Activated naive CD4-positive, alpha-beta T cell treated with anti-CD3 and anti-CD28 coated beads, Interleukin-2, amount 50 U/mL, for 72 hours (primary cell): ENCODE measurements at places on chromosomes 16 and 17. TPM values are rescaled to one million over a fixed set of nuclear protein-coding genes. Genes with fewer than 3 reads are reported as not detected.

Gene TBC1D3C
- total RNA-seq = not detected

Gene CIBAR2
- not detected for total RNA-seq

Gene GPR142
- total RNA-seq = not detected

Gene KRT20
- total RNA-seq = not detected

Gene GINS2
- total RNA-seq = 73.6 TPM

Gene CLEC18B
- total RNA-seq = not detected

Gene TMED6
- total RNA-seq = 1.8 TPM

Gene DLX3
- 0.10 TPM for total RNA-seq

Gene DPEP1
- total RNA-seq = not detected

Gene DDX28
- total RNA-seq = 7.7 TPM

Gene VTN
- 0.34 TPM for total RNA-seq

Gene AURKB
- total RNA-seq = 319 TPM

Gene ADAD2
- not detected for total RNA-seq

Gene ARL17B
- 15.9 TPM for total RNA-seq

Gene ARMC7
- 9.9 TPM for total RNA-seq

Gene NETO2
- 7.3 TPM for total RNA-seq

Gene CDH13
- not detected for total RNA-seq

Gene BMERB1
- 5.8 TPM for total RNA-seq

Gene OMG
- 0.12 TPM for total RNA-seq

Gene NPIPB6
- 5.2 TPM for total RNA-seq

Gene OR1A1
- total RNA-seq = not detected

Gene EVI2A
- 22.0 TPM for total RNA-seq

Gene CDK5R1
- 12.4 TPM for total RNA-seq

Gene CTRB1
- total RNA-seq = not detected

Gene KRTAP4-3
- total RNA-seq = not detected

Gene XYLT1
- 4.6 TPM for total RNA-seq

Gene KRTAP2-1
- total RNA-seq = not detected

Gene LRRC37A
- total RNA-seq = 2.3 TPM

Gene NLE1
- total RNA-seq = 17.7 TPM

Gene RSKR
- 32.2 TPM for total RNA-seq

Gene HSPB9
- total RNA-seq = not detected

Gene UBE2Z
- 103 TPM for total RNA-seq

Gene FOXF1
- not detected for total RNA-seq

Gene SHCBP1
- total RNA-seq = 39.8 TPM

Gene CEP112
- 1.2 TPM for total RNA-seq

Gene ITGB4
- total RNA-seq = 0.76 TPM

Gene SDR42E2
- total RNA-seq = 0.11 TPM
